ENCODE measurements at places on chromosomes 11 and 22.
A peak's percentile ranks its signal among the peaks of the same experiment; 100 is the strongest.

- DNase-seq, result no peak
Observed at GRCh38 chr22:20580179-20580578, 72.8 kb downstream of the MED15 start.

DNA sequence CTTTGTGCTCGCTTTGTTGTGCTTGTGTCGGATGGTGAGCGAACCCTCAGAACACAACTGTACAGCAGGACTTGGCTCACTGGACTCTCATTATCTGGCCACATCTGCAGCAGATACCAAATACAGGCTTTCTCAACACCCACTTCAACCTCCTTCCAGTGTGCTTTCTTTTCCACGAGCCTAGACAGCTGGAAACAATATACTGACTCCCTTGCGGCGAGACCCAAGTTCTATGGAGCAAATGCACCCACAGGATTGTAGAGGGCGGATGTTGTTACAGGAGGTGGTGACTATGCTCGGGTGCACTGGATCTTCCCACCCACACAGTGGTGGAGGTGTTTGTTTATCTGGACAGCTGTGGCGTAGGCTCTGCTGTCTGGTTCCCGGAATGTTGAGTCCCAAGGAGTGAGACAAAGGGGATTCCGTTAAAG, 204.3 kb downstream of the TENM4 start:
- peak; percentile 60 for DNase-seq

GRCh38 chr11:93570759-93571413, 27.7 kb upstream of the SMCO4 start:
- peak; percentile 71 for DNase-seq

DNA sequence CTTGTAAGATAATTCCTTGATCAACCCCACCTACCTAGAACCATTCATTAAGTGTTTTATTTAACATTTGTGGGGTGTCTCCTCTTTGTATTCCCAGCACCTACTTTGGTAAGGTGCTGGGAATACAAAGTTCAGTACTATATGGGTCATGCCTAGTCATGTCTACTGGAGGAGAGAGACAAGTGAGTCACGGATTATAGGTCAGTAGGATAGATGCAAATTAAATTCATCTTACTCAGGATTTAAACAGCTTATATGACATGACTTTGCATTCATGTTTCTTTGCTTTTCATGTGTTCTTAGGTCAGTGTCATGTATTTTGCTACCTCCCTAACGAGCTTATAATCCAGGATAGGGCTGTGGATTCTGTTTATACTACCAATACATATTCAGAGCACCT, 3.4 kb upstream of the FADS1 start:
- DNase-seq, result peak; percentile 88

DNA sequence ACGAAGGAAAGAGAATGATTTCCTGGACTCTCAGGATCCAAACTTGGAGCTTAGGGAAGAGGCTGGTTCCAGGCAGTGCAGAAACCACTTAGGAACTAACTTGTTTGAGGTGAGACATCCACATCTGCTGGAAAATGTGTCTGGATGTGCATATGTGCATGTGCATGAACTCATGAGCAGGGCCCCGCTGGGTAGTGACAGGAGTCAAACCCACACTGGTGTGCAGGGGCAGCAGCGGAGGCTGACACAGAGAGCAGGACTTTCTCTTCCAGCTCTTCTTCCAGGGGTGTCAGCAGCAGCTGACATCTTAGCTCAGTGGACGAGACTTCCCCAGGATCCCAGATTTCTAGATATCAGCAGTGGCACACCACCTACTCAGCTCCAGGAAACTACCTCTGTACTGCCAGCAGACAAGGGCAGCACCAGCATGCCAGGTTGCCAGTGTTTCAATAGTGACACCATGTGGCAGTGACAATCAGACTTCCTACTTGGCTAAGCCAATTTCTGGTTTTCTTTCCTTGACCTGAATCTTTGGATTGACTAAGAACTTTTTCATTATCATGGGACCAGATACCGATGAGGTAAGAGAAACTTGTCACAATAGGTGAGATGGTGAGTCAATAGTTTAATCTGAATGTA, 227.5 kb upstream of the ZC3H12C start:
- DNase-seq, result peak; percentile 46

GRCh38 chr22:50157709-50158375, 12.7 kb upstream of the PANX2 start:
- peak; percentile 79 for DNase-seq

DNA sequence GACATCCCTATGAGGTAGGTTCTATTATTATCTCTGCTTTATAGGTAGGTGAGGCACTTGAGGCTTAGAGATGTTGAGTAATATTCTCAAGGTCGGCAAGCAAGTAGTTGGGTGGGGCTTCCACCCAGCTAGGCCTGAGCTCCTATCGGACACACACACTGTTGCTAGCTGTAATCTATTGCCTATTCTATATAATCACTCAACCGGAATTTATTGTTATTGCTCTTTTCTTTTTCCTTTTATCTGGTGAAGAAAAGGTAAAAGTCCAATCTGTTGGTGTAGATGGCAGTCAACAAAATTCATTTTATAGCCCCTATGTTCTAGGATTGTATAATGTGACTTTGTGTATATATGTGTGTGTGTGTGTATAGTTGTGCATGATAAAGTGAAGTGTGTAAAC, 3.4 kb downstream of the OR9Q2 start:
- DNase-seq, result peak; percentile 6

DNA sequence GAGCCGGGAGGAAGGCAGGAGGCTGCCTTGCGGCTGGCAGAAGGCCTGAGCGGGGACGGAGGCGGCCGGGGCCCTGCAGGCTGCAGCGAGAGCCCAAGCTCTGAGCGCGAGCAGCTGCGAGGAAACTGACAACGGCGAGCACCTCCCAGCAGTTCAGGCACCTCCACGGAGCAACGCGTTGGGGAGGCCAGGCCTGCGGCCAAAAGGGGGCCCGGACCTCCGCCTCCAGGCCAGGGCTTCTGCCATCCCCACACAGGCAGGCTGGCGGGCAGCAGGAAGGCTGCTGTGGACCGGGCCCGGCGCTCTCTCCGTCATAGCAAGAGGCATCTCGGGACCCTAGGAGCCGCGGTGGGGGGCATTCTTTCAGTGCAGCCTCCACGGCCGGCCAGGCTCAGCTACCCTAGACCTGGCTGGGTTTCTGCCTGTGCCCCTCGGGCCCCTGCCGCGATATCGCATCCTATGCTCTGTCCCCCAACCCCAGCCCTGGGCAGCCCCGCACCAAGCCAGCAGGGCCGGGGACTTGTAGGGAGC, 22.9 kb upstream of the SLC22A12 start:
- DNase-seq, result no peak

- peak; percentile 100 for DNase-seq
Observed at GRCh38 chr22:27512283-27512761, 289.2 kb downstream of the MN1 start.

- DNase-seq, result no peak
Observed at GRCh38 chr11:3685923-3686322, 14.7 kb upstream of the CHRNA10 start.

Measured in epithelial cell of esophagus (primary cell).